AML-193 (cell line): ENCODE measurements at places on chromosomes 5 and 9.
A peak's percentile ranks its signal among the peaks of the same experiment; 100 is the strongest.

GRCh38 chr5:83654427-83654994, 66.1 kb downstream of the HAPLN1 start:
- peak; percentile 48 for DNase-seq

GRCh38 chr5:146860213-146860893, 18.2 kb downstream of the PPP2R2B start:
- DNase-seq = no peak

GRCh38 chr9:128114326-128115186, 13.0 kb downstream of the PTGES2 start:
- no peak for DNase-seq

DNA sequence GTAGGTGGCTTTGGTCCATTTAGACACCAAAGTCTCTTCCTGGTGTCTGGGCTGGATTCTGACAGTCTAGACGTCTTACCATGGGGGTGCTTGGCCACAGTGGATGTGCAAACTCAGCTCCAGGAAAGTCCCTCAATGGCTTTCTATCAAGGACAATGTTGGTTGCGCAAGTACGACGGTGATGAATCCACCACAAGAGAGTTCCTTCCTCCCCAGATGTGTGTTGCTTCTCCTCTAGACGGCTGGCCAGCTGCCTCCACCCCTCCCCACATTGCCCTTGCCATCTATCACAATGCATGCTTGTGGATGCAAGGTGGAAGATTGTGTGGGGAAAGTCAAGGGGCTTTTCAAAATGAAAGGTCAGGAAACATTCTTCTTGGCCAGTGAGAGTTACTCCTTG, 89.7 kb upstream of the IRX2 start:
- DNase-seq = no peak

- DNase-seq = no peak
These were observed 736.3 kb downstream of the TAF11L14 start for GRCh38 chr5:18370531-18370930.

GRCh38 chr9:21392270-21392669, 7.1 kb upstream of the IFNA2 start:
- DNase-seq = peak; percentile 35

DNA sequence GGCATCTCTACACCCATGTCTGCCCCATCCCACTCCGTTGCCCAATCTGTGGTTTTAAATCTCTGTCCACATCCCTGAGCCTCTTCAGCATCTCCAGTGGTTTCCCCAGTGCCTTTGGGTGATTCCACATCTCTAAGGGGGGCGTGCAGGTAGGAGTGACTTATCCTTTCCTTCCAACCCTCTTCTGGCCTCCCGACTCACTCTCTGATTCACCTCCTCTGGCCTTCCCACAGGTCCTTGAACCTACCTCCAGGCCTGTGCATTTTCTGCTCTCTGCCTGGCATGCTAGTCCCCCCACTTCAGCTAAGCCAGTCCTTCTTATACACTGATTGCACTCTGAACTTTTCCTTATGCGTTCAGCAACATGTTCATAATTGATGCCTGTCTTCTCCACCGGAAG, 99.0 kb downstream of the RALGPS1 start:
- no peak for DNase-seq

DNA sequence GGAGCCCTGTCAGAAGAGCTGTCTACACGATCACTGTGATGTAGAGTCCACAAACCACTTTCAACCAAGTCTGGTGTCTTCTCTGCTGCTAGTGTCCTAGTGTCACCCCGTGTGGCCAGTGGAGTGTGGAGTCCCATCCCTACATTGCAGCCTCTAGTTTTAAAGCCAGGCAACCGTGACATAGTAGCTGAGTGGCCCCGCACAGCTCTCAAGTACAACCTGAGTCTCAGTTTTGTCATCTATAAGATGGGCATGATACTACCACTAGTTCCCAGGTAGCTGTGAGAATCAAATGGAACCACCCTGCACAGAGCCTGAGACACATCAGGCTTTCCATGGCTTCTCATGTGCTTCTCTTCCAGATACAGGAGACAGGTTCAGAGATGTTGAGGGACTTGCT, 43.2 kb upstream of the AKNA start:
- DNase-seq = no peak

DNA sequence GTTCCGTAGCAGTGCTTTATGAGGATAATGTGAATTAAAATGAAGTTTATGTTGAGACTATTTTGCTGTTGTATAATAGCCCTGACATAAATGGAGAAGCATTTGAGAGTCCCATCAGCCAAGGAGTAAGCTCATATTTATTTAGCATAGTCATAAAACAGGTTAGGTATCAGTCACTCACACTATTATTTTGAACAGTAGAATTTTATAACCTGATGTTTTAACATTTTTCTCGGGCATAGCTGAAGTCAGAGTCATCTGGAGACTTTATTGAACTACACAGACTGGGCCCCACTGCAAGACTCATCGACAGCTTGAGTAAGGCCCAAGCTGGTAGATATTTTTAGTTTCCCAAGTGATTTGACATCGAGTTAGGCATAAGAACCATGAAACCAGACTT, 620.3 kb upstream of the WWC1 start:
- no peak for DNase-seq

DNA sequence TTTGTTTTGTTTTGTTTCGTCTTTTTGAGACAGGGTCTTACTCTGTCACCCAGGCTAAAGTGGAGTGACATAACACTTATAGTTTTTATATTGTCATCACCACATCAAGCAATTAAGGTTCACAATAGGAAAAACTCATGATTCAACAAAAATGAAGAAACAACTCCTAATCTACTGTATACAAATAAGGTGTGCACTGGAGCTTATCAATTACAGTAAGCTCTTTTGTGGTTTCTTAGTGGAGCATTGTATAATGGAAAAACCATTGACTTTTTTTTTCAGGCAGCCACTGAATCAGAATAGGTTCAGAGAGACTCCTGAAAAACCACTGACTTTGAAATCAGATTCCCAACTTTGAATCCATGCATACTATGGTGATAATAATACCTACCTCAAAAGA, 10.8 kb upstream of the PLIN2 start:
- no peak for DNase-seq

- no peak for DNase-seq
These were observed 116.8 kb upstream of the SHB start for GRCh38 chr9:38185647-38186403.

- DNase-seq = no peak
These were observed 21.4 kb downstream of the SLC22A4 start for GRCh38 chr5:132315529-132316067.
